Head of caudate nucleus (tissue), 42 donors: ENCODE measurements at places on chromosomes 12 and 14.

GRCh38 chr14:95199298-95199983, 42.1 kb upstream of the DICER1 start:
- DNase-seq: no peak

DNA sequence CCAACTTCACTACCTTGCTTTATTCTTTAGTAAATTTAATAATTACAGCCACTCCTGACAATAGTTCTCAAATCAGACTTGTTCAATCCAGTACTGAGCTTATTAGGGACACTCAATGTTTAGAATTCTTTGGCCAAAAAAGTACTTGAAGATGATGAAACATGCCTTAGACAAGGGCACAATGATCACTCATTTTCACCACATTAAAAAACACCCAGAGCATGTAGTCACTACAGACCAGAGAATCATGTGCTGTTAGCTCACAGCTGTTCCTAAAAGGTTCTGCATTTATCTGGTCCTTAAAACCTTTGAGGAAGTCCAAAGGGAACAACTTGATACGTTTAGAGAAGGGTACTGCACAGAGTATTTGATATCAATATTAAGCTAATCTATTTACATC, 98.7 kb downstream of the INSM2 start:
- no peak for DNase-seq

GRCh38 chr12:117321572-117321971, 39.9 kb downstream of the NOS1 start:
- no peak for DNase-seq

DNA sequence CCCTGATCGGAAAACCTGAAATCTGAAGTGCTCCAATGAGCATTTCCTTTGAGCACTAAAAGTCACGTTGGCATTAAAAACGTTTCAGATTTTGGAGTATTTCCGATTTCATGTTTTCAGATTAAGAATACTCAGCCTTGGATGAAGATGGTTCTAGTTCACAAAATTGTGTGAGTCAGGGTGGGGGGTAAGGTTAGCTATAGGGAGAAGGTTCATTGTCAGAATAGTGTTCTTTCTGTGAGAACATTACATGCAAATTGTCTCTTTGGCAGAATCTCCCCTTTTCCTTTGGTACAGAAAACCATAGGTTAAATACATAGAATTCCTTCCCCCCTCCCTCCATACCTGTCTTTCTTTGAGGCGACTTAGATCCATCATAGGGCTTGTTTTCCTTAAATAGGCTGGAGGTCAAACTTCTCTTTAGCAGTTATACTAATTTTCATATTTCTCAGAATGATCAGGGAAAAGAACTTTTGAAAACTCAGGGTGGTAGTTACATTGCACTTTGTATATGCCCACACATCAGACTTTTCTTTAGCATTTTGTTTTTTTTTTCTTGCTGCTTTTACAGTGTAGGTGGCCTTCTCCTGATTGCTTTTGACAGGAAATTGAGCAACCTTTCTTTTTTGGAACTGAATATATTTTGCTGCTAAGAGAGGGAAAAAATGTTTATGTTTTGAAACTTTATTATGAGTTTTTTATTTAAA, 503.5 kb downstream of the PCNX1 start:
- DNase-seq: no peak

GRCh38 chr14:68530443-68530842, 262.4 kb downstream of the ZFP36L1 start:
- DNase-seq: no peak

GRCh38 chr12:122743895-122744525, 8.6 kb upstream of the DENR start:
- peak; percentile 21 for DNase-seq

DNA sequence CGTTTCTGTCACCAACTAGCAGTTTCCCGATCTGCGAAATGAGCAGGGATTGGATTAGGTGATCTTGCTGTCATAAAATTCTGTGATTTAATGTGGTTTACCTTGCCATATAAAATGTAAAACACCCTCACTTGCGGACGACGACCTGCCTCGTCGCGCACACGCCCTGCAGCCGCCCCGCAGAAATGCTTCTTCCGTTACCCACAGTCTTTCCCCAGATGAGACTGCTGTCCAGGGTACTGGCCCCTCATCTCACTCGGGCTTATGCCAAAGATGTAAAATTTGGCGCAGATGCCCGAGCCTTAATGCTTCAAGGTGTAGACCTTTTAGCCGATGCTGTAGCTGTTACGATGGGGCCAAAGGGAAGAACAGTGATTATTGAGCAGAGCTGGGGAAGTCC, 17.7 kb upstream of the FOXJ2 start:
- DNase-seq: no peak
